HFFc6 (cell line): ENCODE measurements at places on chromosomes 1 and 21.

DNA sequence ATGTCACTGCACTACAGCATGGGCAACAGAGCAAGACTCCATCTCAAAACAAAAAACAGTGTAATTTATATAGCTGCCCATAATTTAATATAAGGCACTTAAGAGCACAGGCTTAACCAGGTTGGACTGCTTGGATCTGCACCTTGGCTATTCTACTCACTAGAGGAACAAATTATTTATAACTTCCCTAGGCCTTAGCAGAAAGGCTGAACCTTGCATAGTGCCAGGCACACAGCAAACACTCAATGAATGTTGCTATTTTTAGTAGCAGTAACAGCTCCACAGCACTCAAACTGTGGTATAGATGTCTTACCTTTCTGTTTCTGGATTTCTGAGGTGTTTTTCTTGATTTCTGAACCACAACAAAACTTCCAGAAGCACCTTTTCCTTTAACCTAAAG lies 19.8 kb downstream of the HP1BP3 start:
- DNase-seq, result no peak

DNA sequence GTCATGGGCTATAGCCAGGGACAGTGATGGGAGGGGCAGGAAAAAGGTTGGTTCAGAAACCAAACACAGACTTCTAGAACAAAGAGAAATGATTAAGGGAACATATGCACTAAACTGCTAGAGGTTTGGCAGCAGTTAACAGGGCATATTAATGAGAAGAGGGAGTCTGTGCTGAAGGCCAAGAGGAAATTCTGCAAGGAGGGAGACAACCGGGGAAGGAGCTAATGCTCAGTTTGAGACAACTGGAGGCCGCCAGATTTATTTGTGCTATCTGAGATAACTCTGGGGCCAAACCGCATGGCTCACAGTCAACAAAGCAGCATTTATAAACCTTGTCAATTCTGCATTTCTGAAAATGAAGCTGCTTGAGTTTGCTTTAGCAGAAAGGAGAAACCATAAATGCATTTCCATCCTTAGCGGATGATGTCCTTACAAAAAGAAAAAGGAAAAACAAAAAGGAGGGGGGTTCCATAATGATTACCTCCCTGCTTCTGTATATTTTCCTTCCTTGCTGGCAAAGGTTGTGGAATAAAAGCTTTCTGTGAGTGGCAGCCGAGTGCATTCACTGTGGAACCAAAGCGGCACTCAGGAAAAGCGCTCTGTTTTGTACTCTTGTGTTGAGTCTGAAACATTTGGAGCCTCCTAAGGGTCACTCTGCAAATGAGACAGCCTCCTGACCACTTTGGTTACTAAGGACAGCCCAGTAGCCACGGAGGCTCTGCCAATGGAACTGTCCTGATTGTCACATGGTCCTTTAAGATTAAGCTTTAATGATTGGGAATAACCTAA lies 70.3 kb downstream of the SIM2 start:
- no peak for DNase-seq

DNA sequence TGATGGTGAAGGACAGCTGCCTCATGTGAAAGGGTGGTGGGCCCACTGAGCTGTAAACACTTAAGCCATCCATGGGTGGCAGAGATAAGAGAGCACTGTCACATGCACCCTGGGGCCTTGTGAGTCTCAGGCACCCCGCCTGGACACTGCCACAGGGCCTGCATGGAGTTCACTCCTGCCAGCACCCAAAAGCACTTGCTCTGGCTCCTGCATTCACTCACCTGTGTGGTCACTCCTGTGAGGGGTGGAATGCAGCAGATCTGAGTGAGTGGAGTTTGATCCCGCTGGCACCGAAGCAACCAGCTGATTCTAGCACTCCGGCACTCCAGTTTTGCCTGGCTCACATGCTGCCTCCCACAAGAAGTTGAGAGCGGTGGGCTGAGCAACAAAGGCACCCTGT lies 1142.1 kb upstream of the PRMT6 start:
- DNase-seq, result no peak

DNA sequence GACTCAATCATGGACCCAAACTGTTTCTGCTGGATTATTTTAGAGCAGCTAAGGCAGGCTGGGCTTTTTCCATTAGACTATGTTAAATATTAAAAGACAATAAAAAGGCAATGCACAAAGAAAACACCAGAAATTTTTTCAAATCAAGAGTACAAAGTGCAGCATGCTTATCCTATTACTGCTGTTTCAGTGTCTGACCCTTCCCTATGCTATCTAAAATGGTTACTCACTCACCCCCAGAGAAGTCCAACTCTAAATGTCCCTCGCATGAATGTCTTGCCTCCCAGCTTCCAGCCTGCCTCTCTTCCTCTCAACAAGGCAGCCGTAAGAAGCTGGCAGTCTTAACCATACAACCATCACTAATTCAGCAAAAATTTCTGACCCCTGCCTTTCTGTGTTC lies 108.7 kb upstream of the SYT6 start:
- no peak for DNase-seq

DNA sequence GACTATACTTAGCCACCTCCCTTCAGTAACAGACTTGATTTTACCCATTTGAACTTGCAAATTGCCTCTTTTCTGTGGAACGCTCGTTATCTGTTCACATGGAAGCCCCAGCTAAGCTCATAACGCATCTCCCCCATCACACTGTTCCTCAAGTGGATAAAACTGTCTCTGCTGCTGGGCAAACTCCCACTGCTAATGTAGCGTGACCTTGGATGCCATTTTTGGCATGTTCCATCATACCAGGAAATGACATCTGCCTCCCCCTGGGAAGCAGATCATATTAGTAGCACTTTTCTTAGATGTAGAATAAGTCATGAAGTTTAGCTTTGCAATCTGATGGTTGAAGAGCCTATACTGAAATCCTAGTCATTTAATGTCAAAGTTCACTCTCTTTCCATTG lies 528.7 kb upstream of the PLXNA2 start:
- no peak for DNase-seq

GRCh38 chr1:112239683-112240330 lies 156.2 kb upstream of the CTTNBP2NL start:
- no peak for DNase-seq

GRCh38 chr1:54489627-54490250 lies 58.3 kb upstream of the ACOT11 start:
- DNase-seq, result no peak

DNA sequence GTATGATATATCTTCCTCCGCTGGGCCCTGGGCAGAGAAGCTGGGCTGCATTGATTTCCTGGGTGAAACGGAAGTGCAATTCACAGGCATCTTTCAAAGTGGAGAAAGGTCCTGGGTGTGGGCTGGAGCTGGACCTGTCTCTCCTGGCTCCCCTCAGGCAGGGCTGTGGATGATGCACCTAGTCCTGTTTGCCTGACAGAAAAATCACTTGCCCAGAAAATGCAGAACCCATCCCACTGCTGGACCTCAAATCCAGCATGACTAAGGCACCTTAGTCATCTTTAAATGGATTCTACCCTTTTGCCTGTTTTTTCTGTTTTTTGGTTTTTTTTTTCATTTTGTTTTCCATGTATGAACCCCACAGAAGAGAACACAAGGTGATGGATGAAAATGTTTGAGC lies 49.7 kb downstream of the MYSM1 start:
- DNase-seq, result peak; percentile 19

GRCh38 chr1:225418059-225418458 lies 9.8 kb downstream of the LBR start:
- no peak for DNase-seq

DNA sequence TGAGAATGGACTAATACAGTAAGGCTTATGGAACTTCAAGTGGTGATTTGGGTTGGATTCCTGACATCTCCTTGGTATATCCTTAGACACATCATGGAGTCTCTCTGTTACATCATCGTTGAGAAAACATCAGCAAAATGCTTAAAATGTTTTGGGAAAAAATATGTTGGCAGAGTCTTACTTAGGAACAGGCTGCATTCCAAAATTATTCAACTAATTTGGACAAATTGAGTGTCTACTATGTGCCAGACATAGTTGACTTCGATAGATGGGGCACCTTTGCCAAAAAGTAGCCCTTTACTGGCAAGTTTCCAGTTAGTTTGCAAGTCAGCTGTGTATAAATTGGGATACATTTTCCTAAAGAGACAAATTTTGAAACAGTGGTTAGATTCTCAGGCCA lies 253.4 kb upstream of the ST6GALNAC5 start:
- DNase-seq, result no peak

DNA sequence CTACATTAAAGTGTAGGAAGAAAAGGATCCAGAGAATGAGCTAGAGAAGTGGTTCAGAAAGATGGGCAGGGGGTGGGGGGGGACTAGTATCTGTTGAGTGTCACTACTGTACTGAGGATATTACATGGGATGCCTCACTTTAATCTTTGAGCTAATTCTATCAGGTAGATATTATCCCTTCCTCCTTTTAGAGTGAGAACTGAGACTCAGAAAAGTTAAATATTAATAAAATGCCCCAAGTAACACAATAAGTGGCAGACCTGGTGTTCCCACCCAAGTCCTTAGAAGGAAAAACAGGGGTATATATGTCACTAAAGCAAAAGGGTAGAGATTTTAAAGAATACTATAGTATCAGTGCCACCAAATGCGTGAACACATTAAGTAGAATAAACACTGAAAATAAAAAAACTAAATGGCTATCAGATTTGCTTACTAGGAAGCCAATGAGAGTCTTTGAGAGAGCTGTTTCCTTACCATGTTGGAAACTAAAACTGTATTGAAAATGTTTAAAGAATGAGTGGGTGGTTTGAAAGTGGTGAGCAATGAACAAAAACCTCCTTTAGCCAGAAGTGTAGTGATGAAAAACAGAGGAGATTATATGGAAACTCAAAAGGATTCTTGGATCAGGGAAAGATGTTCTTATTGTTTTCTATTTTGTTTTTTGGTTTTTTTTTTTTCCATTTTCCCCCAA lies 230.8 kb downstream of the BARHL2 start:
- no peak for DNase-seq

DNA sequence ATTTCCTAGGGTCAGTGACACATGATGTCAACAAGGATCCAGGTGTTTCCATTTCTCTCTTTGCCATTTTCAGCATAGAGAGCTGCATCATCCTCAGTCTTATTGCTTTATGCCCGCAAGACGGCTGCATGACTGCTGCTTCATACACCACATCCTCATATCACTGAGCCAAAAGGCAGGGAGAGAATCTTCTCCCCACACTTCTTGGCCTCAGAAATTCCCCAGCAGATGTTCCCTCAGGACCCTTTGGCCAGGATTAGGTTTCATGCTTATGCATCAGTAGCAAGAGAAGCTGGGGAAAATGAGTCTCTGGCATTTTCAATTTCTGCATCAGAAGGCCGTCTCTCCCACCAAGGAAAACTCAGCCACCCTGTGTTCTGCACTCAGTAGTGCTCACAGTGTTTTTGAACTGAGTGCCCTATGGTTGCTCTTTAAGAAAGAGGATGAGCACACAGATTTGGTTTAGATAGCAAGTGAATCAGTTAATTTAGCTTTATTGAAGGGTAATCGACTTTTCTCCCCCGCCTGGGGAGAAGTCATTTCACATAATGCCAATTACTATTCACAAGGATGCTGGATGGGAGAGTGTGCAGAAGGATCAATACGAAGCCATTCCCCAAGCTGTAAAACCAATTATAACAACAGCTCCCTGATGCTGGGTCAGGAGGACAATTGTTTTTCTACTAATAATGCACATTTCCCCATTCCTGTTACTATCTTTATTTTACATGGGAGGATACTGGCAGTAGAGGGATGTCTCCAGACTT lies 360.2 kb downstream of the HHIPL2 start:
- no peak for DNase-seq

- DNase-seq, result no peak
These were observed 6.2 kb downstream of the C1orf210 start for GRCh38 chr1:43279161-43279560.

DNA sequence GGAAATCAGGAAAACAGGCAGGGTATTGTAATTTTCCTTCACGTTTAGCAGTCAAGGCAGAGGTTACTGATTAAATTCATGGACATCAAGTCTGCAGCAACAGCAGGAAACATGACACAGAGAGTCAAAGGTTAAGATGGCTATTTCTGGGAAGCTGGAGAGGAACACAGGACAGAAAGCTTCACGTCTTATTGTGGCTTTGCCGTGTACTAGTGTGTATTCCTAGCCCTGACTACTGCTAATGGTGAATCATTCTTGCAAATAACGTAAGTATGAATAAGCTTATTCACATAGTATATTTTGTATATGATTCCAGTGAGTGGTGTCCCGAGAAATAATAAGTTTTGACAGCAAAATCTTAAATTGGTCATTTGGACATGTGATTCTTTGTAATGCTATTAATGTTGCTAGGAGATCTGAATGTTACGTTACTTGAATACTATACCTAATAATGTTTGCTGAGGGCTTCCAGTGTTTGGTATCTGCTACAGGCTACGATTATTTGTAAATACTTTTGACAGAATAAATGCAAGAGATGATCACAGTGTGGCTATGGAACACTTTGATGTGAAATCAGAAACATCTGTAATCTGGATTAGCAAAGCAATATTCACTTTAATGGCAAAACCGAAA lies 77.4 kb downstream of the DISP1 start:
- DNase-seq, result peak; percentile 92

GRCh38 chr1:169495046-169495775 lies 9.5 kb upstream of the SLC19A2 start:
- no peak for DNase-seq

- no peak for DNase-seq
These were observed 61.4 kb upstream of the LRRC7 start for GRCh38 chr1:69506311-69506710.

DNA sequence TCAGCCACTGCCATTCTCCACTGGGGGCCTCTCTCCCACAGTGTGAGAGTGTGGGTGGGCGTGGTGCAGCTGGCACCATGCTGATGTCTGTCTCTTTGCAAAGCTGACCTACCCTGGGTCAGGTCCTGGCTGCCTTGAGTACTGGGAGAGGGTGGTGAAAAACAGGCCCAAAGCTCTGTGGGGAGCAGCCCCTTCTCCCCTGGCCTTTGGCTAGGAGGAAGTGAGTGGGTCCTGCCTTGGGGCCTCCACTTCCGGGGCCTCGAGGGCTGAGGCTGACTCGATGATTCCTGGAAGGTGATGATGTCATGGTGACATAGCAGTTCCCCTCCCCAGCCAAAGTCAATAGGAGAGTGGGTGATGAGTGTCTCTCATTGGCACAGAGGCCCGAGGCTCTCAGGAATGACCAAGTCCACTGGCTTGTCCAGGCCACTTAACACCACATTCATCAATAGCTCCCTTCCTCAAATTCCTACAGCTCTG lies 53.0 kb downstream of the IER5 start:
- peak; percentile 89 for DNase-seq

GRCh38 chr1:156970017-156970416 lies 49.6 kb downstream of the LRRC71 start:
- peak; percentile 22 for DNase-seq

GRCh38 chr1:97685360-97685759 lies 235.5 kb downstream of the DPYD start:
- no peak for DNase-seq

GRCh38 chr21:32949701-32950100 lies 76.0 kb upstream of the OLIG2 start:
- no peak for DNase-seq

GRCh38 chr1:30750731-30751291 lies 6.8 kb downstream of the LAPTM5 start:
- no peak for DNase-seq

DNA sequence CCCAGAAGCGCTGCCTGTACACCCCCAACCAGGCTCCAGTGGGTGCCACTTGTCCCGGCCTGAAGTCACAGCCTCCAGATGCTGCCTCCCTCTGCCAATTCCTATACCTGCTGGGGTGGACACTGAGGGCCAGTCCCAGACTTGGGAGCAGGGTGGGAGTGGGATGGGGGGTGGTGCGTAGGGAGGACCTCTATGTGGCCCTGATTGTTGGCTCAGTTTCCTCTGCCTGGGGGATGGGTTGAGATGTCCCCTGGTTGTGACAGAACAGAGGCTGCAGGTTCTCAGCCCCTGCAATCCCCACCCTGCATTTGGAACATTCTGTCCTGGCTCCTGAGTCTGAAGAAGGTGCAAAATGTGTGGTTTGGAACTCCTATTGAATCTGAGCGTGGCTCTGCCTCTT lies 27.2 kb downstream of the RAB7B start:
- no peak for DNase-seq
